ENCODE measurements at places on chromosomes 13 and 19.
A peak's percentile ranks its signal among the peaks of the same experiment; 100 is the strongest.

DNA sequence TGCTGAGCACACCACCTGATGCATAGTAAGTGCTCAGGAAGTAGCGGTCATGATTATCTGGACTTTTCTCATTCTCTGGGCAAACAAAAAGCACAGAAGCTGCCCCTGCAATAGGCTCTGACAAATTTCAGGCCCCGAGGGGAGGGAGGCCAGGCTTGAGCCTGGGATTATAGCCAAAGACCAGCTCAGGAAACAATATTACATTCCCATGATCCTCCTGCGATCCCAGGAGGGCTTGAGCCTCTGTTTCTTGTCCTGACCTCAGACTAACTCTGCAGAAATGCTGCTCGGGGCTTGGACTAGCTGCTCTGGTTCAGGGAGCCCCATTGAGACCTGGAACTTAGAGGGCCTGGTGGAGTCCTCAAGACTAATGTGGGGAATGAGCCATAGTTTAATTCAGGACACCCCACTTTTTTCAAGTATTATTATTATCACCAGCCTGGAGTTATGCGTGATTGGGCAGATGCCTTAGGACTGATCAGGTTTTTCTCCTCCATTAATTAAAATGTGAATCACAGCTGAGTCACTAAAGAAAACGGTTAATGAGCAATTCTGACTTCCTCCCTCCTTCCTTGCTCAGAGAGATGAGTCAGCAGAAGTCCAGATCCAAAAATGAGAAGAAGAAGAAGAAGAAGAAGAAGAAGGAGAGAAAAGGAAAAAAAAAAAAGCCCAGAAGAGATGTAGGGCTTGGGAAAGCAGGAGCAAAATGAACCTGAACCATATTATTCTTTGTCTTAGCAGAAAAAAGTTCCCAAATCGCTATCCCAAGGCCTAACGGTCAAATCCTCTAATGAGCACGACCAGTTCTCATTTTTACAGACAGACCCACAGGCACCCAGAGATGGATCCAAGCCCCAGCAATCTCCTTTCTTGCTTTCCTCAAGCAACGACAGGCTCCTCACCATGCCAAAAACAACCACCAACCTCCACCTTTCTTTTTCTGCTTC is 107.2 kb downstream of the CACNA1A start:
- DNase-seq: no peak

DNA sequence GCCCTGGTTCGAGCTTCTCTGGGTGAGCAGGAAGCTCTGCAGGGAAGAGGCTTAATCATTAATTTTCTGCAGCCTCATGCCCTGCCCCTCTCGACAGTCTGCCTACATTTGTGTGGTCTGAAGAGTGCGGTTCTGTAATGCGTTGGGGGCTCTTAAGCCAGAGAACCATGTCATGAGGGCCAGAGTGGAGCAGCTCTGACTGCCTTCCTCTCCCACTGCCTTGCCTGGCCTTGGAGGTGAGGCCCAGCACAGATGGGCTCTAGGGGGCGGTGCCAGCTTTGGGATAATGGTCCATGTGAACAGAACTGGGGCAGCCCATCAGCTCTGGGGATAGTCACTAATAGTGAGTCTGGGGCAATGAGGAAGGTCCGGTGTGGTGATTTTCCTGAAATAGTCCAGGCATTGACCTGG is 5.7 kb downstream of the FGF9 start:
- DNase-seq: no peak

DNA sequence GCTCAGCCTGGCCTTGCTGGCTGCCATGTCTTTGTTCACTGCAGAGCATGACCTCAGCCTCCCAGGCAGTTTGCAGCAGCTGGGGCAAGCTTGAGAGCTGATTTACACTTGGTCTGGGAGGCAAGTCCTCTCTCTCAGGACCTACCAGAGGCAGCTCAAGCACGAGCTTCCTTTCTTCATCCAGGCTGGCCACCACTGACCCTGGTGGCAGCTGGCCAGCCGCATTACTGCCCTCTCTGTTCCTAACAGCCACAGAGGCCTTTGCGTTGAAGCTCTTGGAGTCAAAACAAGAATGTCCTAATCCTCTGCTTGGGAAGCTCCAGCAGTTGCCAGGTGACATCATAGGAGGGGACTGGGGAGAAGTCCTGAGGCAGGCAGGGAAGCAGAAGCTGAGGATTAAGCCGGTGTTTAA is 85.7 kb downstream of the NUFIP1 start:
- DNase-seq: no peak

GRCh38 chr13:45847554-45848224 is 3.9 kb downstream of the SIAH3 start:
- DNase-seq: peak; percentile 56

- no peak for DNase-seq
These were observed 15.9 kb upstream of the PAK4 start for GRCh38 chr19:39109641-39110040.

GRCh38 chr13:50587115-50587514 is 256.4 kb downstream of the DLEU7 start:
- DNase-seq: no peak

DNA sequence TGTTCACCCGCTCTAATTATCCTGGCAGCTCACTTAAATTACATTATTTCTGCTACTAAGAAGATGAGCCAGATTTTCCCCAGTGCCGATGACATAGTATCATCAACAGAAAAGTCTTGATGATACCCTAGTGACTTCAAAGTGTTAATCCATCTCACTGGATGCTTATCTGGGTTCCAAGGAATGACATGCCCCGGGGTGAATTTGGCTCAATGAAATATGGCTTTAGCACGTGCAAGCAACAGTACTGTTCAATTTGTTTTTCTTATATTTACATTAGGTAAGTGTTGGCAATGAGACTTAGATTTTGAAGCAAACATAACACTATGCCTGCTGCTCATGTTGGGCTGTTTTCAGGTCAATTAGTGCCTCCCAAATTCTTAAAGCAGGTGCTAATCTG is 548.2 kb upstream of the SLITRK1 start:
- no peak for DNase-seq

DNA sequence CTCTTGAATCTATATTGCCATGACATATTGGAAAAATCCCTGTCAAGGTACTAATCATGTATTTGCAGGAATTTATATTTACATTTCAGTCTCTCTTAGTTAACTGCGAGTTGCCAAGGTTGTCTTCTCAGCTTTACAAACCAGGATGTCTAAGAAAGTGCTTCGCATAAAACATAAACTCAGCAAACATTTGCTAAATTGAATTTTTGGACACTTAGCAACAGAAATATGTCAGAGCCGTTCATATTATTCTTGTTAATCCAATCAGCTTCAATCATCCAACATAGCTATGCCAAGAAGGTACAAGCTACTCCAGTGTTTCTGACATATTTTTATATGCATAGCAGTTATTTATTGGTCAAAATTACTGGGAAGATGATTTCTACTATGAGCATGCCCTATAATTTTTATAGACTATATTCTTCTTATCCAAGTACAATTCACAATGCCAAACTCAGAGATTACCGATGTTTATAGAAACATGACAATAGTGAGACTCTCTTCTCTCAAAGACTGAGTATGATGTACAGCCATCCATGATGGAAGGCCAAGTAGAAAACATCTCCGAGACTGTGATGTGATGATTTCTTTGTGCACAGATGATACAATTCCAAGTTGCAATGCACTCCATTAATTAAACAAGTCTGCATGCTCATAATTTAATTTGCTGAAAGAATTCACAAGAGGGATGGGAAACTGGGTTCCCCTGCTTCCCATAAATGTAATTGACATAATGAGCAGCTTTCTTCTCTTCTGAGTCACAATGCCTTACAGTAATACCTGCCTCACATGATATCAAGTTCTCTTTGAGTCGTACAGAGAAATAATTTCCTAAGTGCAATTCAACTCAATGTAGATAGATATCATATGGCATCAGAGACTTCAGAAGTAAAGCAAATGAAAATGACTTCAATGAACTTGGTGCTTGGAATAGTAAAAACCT is 776.3 kb downstream of the EFNB2 start:
- DNase-seq: no peak

DNA sequence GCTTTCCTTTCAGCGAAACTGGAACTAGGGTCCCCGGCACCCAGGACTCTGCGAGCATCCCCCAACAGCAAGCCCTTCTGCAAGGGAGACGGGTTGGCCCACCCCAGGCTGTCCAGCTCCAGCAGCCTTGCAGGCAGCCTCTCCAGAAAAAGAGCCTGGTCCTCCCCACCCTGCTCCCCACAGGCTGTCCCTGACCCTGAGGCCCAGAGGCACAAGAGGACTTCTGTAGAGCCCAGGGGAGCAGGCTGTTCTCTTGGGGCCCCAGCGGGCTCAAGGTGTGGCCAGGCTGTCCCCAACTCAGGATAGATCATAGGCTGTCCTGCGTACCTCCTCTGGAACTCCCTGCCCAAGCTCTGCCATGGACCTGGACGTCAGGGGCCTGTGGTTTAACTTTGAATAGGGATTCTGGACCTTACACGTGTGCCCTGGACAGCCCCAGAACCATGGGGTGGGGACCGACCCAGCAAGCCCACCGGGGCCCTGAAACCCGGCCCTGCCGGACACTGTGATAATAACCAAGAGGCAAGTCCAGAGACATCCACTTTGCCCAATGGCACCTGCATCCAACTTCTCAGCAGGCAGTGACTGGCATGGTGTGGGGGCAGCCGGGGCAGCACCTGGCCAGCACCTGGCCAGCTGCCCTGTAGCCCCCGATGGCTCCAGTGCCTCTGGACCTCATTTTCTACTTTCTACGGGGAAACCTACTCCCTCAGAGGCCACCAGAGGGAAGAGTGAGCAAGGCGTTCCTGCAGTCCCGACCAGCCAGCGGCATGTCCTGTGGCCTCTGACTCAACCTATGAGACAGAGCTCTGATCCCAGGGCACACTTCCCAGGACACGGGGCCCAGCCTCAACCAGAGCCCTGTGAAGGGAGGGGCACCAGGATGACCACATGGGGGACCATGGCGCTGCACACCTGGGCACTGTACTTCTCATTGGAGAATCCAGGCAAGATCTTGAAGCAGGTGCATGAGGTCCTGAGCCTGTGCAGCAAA is 50.9 kb upstream of the TPM4 start:
- no peak for DNase-seq

DNA sequence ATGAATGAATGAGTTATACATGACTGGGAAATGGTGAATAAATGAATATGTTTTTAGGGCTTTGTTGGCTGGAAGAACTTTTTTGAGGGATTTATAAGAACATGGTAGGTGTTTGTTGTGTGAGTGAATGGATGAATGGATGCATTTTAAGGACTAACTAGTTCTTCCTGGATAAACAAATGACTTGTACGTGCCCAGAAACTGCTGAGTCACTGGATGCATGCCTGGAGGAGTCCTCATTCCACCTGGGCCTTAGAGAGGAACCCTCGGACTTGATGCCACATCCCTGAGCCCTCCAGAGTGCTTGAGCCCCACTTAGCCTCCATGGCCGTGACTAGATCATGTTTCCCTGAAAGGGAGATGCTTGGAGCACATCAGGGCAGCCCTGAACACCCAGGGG is 153.4 kb downstream of the DPF1 start:
- no peak for DNase-seq

GRCh38 chr19:52533901-52534300 is 6.4 kb downstream of the ZNF808 start:
- no peak for DNase-seq

DNA sequence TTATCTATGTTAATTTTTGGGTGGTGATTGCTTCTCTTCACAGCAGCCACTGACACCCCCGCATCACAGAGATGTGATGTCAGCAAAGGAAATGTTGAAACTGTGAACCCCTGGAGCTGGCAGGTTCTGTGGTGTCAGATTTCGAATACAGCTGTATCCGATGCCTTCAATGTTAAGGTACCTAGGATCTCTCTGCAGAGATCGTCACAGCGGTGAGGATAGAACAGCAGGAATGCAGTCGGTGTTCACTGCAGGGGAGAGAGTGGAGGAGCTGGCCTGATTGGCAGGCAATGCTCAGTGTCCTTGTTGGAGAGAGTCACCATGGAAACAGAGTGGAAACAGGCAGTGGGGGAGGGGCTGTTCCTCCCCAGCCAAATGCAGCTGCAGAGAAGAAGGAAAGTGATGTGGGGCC is 79.5 kb upstream of the ZNF835 start:
- DNase-seq: no peak

GRCh38 chr19:19459707-19460251 is 54.3 kb downstream of the GATAD2A start:
- peak; percentile 67 for DNase-seq

- DNase-seq: no peak
These were observed 72.9 kb upstream of the TEX29 start for GRCh38 chr13:111247552-111247951.

- no peak for DNase-seq
These were observed 35.4 kb downstream of the GSX1 start for GRCh38 chr13:27827646-27828045.

DNA sequence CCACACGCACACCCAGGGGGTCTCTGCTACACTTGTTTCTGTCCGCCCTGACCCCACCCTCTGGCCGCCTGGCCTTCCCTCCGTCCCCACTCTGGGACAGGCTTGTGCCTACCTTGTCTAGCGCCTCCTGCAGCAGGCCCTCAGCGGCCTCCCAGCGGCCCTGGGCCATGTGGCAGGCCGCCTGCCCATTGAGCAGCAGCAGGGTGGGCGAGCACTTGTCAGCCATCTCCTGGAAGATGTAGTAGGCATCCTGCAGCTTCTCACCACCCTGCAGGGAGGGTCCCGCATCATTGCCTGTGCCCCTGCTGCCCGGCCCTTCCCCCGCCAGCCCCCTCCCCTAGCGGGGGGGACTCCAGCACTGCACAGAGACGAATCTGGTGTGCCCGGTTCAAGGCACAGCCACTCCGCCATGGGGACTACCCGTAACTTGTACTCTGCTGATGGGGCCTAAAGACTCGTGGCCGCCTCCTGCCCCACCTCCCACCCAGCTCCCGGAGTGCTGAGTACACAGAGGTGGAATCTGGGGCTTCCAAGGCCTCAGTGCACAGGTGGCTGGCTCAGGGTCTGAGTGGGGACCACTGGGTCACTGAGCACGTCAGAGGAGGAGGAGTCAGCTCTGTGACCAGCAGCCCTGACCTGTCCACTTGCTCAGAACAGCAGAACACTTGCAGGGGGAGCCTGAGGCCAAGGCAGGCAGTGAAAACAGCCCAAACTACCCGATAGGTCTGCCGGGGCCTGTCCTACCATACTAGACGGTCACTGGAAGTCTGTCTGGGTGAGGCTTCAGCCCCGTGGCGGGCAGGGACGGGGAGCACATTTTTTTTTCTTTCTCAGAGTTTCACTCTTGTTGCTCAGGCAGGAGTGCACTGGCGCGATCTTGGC is 7.4 kb upstream of the CERS1 start:
- DNase-seq: no peak
